ENCODE measurements at places on chromosomes 1 and 21. TPM values are rescaled to one million over a fixed set of nuclear protein-coding genes. Genes with fewer than 3 reads are reported as not detected.

The ST6GALNAC5 gene
- total RNA-seq: 2.2 TPM

The HMGB4 gene
- total RNA-seq: not detected

The RAB3GAP2 gene
- 8.3 TPM for total RNA-seq

The GSTM1 gene
- total RNA-seq: not detected

The TSSK3 gene
- 0.90 TPM for total RNA-seq

The GUCA2B gene
- not detected for total RNA-seq

The EDN2 gene
- total RNA-seq: 0.50 TPM

The KCNE2 gene
- not detected for total RNA-seq

All from H4 (cell line).